ENCODE measurements at places on chromosomes 11 and 22.

DNA sequence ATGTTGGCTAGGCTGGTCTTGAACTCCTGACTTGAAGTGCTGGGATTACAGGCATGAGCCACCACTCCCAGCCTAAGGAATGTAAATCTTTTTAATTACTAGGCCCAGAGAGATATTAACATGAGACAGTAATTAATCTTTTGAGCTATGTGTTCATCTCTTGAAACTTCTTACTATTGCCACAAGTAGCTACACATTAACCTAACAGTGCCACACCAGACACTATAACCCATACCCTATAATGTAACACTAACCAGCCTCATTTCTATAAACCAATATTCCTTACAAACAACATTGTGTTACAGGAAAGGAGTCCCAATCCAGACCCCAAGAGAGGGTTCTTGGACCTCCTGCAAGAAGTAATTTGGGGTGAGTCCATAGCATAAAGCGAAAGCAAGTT lies 8.0 kb upstream of the COX8A start:
- no peak for DNase-seq

- DNase-seq = no peak
These were observed 1.6 kb downstream of the SPI1 start for GRCh38 chr11:47376525-47377371.

DNA sequence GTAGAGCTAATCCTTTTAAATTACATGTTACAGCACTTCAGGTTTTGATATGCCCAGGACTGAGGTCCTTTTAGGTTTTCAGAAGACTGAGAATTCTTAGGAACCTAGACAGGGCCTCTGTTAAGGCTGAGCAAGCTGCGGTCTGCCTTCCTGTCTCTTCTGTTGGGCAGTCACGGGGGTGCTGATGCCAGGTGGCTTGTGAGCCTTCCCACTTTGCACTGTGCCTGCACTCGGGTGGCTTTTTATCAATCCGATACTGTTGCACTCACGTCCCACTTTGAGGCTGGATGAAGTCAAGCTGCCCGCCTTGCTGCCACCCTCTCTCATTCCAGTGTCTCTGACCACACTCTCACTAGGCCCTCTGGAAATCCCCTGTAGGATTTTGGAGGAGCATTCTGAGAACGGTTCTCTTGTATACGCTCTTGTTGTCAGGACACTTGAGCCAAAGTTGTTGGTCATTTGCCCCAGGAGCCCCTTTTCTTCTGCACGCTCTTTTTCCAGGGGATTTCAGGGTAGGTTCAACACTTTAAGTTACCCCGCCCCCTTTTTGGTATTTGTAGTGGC lies 141.8 kb downstream of the TEAD1 start:
- no peak for DNase-seq

DNA sequence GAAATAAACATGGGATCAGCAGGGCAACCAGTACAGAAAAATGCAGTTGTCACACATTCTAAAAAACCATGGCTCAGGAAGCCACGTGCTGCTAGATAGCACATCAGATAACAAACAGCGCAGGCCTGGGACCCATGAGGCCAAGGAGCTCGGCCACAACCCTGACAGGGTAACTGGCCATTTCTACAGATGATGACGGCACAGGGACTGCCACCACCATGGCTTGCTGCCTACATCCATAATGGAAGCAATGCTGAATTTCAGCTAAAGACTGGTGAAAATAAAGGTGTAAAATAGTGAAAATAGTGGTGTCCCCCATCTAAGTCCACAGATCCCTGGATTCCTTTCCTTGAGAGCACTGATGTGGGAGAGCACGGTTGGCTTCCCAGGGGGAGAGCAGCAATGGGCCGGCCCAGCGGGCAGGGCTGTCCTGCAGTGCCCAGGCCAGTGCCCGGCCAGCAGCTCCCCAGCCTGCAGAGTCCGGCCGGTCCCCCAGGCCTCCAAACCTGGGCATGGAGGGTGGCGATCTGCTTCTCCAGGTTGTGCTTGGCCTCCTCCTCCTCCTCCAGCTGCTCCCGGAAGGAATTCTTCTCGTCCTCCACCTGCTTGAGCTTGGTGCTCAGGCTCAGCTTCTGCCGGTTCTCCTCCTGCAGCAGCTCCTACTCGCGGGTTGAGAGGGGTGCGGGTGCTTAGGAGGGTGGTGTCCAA lies 40.0 kb downstream of the APOL1 start:
- DNase-seq = no peak

All from activated CD8-positive, alpha-beta memory T cell treated with anti-CD3 and anti-CD28 coated beads for 4 hours (primary cell).